Stimulated activated CD8-positive, alpha-beta memory T cell treated with anti-CD3 and anti-CD28 coated beads, Interleukin-7, amount 100 ng/mL, for 1 hour (primary cell): ENCODE measurements at places on chromosomes 16 and 17.

GRCh38 chr16:27776556-27777225 is 226.7 kb downstream of the KATNIP start:
- no peak for DNase-seq

DNA sequence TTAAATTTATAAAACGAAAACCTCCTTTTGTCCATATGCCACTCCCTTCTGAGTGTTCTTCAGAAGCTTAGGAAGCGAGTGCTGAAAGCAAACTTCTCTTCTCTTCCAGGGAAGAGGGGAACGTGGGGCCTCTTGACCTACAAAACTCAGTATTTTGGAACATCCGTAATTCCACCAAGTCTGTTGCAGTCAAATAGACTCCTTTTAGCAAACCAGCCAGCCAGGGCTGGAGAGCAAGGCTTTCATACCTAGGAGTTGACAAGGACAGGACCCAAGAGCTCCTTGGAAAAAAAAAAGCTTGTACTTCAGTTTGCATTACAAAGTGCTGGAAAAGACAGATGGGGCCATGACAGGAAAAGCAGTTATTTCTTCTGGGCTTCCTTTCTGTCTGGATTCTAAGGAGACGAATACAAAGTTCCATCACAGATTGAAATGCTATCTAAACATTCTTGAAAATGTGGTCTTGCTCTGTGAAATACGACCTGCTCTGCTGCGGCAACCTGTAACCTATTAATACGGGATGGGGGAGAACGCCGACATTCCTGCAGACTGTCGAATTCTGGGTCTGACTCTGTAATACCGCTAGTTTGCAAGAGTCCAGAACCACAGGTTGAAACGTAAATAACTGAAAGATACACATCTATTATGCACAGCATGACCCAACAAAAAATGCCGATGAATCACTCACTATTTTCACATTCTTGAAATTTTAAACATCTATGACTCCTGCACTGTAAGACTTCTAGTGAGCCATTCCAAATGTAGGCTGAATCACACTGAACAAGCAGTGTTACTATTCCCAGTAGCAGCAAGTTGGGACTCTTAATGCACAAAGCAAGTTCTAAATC is 20.6 kb downstream of the VPS53 start:
- no peak for DNase-seq

DNA sequence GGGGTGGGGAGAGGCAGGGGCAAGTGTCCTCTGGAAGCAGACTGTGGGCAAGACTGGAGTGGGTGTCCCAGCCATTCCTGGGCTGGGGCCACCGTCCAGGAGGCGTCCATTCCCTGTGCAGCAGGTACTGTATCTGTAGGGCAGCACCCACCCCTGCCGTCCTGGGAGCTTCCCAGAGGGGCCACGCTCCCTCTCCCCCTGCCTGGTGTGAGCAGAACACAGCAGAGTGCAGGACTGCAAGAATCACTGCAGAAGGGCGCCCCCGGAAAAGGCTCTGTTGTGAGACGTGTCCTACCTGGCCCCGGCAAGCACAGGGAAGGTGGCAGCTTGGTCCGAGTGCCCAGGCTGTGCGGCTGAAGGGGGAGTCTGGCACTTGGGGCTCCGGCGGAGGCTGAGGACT is 70.3 kb downstream of the KLHDC4 start:
- no peak for DNase-seq

DNA sequence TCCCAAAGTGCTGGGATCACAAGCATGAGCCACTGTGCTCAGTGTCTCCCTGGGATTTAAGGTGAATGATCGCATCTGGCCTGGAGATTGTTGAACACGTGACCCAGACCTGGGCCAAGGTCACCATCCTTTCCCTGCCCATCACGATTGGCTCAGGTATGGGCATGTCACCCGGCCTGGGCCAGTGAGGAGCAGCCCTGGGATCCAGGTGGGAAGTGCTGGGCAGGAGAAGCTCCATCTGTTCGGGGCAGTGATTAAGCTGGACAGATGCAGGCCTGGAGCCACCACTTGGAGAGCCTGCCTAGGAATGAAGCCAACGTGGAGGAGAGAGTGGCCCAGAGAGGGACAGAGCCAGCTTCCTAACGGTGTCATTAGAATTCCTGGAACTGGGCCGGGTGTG is 6.8 kb downstream of the LAT start:
- DNase-seq, result no peak

DNA sequence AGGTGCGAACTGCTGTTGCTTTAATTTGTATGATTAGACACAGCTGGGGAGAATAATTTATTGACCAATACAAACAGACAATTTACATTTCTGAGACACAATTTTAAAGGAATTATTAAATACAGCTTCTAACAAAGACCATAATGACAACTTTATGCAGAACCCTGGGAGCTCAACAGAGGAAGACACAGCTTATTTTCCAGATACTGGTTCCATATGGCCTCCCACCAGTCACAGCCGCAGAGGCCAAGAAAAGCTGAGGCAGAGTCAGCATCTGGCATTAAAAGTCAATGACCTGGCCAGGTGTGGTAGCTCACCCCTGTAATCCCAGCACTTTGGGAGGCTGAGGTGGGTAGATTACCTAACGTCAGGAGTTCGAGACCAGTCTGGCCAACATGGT is 66.1 kb upstream of the BCAR1 start:
- DNase-seq, result no peak

- DNase-seq, result no peak
Observed at GRCh38 chr17:61323909-61324868, 75.5 kb upstream of the TBX2 start.

GRCh38 chr17:4587803-4588202 is 3.5 kb downstream of the SMTNL2 start:
- no peak for DNase-seq
